Progenitor cell of endocrine pancreas (in vitro differentiated cells): ENCODE measurements at places on chromosomes 6 and 20.

GRCh38 chr20:62336775-62337557, 30.1 kb downstream of the LAMA5 start:
- DNase-seq = no peak

DNA sequence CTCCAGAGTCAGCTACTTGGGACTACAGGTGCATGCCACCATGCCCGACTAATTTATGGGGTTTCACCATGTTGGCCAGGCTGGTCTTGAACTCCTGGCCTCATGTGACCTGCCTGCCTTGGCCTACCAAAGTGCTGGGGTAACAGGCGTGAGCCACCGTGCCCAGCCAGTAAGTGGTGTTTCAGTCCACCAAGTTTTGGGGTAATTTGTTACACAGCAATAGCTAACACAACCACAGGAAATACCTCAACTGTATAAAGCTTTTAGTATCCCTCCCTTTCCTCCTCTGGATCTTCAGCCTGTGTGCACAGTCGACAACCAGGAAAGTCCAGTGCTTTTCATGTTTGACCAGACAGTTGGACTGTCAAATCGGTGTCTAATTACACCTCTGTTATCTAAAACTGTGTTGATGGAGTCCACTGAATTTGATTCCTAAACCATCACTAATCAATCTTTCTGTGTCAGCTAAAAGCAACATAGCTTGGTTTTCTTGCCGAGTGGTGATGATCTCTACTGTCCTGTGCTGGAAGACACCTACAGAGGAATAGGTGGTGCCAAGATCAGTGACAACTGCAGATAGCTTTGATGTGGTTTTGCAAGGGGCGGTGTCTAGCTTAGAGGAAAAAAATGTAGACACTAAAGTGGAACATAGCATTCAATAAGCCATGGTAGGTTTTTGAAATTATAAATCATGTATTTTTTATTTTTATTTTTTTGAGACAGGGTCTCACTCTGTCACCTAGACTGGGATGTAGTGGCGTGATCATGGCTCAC, 22.2 kb upstream of the ZBTB2 start:
- no peak for DNase-seq

- DNase-seq = no peak
These were observed 245.4 kb upstream of the SPTLC3 start for GRCh38 chr20:12763406-12763805.

- DNase-seq = no peak
These were observed 206.9 kb downstream of the TFAP2C start for GRCh38 chr20:56835829-56836550.

DNA sequence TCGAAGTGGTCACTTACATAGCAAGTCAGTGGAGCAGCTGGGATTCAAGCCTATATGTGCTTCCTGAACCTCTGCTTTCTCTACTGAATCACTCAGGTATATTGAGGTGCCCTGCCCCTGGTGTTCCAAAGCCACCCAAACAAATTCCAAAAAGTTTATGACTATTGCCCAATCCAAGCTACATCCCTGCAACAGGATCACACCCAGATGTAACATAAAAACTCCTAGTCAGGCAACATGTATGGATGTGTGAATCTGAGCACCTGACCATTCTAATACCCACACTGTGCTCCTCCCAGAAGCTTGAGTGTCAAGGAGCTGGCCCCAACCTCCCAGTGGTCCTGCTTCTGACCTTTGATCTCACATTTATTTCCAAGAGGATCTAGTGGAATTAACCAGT, 39.5 kb upstream of the SIRPA start:
- DNase-seq = no peak

- no peak for DNase-seq
These were observed 65.3 kb upstream of the VGLL2 start for GRCh38 chr6:117200067-117200466.

DNA sequence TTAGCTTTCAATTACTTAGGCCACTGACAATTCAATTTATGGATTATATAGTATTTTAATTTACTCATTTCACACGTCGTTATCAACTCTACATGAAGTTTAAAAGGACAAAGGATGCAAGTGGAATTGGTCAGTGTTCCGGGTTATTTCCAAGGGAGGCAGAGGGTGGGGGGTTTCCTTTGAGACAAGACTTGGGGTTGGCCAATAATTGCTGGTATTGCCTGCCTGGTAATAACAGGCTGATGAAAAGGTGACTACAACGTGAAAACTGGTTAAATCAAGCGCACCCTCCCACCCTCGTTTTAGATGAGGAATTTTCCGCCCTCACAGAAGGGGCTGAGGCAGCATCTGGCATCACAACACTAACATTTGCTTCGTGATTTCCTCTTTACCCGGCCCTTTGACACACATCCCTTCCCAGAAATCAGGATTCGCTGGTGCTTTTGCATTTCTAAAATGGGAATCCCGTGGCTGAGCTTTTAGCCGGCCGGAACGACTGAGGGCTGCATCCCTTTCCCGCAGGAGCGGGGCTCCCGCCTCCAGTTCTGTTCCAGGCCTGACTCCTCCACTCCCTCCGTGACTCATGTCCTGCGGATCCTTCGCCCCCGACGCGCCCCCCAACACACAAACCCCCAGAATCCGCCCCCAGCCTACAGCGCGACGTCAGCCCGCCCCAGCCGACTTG, 999 bp upstream of the PIM1 start:
- DNase-seq = no peak

DNA sequence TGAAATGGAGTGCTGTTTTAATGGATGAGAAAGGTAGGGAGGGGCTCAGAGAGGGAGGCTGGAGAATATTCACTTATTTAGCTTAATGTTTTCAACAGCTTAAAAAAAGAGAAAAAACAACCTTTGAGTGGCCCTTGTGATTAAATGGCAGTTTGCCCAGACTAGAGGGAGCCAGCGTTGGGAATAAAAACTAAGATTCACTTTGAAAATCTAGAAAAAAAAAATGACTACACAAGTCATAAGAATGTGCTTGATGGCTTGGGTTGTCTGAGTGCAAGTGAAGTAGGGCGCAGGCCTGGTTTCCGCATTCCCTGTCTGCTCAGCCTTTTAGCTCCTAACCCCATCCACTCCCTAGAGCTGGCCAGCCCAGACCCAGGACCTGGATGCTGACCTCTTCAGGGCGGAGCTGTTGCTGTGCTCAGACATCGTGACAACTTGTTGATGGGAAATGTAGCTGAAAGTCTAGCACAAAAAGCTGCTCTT, 28.9 kb downstream of the UTRN start:
- no peak for DNase-seq

DNA sequence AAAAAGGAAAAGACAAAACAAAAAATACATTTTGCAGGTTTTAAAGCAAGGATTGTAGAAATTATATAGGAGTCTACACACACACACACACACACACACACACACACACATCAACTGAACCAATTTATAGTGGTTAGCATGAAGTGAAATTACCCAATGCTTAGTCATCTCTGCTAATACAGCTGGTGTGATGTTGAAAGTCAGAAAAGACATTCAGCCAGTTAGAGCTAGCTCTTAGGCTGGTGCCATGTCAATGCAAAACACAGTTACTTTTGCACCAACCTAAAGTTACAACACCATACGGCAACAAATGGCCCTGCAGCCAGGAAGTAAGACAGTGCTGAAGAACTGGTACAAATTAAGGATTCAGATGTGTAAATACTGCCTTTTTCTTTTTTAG, 15.2 kb downstream of the FAM210B start:
- no peak for DNase-seq

DNA sequence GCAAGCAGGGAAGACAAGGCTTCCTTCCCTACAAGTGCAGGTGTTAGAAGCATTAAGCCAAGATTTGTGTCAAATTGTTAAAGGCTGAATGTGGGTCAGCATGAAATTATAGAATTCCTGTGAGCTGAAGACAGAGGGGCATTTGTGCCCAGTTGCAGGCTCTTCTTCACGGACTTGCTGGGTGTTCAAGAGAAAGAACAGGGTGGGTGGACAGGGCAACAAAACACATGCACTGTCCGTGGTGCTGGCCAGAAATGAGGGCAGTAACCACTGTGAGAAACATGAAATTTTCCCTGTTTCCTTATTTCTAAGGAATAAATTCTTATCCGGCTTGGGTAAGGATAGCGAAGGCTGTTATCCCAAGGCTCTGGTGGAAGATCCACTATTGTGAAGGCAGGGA, 579.5 kb upstream of the HTR1E start:
- DNase-seq = no peak

DNA sequence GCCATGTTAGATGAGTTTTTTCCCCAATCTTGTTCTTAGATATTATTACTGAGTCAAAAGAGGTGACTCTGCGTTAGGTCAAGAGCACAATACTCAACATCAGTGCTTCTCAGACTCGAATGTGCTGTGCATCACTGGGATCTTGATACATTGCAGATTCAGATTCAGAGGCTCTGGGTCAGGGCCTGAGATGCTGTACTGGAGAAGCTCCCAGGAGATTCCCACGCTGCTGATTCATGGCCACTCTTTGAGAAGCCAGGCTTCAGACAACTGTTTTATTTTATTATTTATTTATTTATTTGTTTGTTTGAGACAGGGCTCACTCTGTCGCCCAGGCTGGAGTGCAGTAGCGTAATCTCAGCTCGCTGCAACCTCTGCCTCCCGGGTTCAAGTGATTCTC, 41.4 kb upstream of the ARID1B start:
- DNase-seq = no peak

GRCh38 chr20:11676630-11677287, 240.9 kb upstream of the BTBD3 start:
- peak; percentile 48 for DNase-seq

GRCh38 chr6:3211681-3212080, 15.8 kb downstream of the TUBB2B start:
- DNase-seq = no peak

DNA sequence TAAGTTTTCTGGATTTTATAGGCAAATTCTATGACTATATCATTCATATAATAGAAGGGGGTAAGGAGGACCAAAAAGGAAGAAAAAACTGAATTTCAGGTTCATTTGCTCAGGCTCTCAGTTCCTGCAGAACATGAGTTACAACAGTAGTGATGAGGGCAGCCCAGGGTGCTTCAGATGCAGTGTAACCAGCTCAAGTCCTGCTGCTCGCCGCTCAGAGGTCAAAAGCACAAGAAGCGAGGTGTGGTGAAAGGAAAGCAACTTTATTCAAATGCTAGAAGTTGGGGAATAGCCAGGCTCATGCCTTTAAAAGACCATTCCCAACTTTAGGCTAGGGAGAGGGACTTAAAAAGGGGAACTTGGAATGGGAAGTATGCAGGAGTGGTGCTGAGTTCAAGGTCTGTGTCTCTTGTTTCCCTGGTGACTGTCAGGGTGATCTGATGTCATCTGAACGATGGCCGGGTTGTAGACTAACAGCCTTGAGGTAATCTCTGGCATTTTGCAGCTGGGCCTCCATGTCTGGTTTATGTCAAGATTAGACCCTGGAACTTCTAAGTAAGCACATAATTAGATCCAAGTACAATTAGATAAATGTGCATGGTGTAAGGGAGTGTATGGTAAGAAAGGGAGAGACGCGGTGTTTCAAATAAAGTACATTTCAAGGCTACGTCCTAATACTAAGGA, 14.5 kb upstream of the SEC63 start:
- no peak for DNase-seq

DNA sequence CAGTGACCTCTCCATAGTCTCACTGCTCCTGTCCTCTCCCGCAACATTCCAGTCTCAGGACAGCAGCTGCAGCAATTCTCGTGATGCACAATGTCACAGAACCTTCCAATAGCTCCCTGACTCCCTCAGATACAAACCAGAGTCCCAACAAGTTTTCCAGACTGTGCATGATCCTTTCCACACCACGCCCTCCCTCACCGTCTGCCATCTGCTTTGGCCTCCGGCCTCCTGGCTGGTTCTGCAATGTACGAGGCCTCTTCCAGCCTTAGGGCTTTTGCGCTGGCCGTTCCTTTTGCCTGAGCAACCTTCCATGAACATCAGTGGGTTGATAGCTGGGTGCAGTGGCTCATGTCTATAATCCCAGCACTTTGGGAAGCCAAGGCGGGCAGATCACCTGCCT, 9.6 kb downstream of the FNDC1 start:
- no peak for DNase-seq

- no peak for DNase-seq
These were observed 82.3 kb upstream of the BMP2 start for GRCh38 chr20:6685181-6685582.

- no peak for DNase-seq
These were observed 23.0 kb downstream of the SLC23A2 start for GRCh38 chr20:4978050-4978918.

DNA sequence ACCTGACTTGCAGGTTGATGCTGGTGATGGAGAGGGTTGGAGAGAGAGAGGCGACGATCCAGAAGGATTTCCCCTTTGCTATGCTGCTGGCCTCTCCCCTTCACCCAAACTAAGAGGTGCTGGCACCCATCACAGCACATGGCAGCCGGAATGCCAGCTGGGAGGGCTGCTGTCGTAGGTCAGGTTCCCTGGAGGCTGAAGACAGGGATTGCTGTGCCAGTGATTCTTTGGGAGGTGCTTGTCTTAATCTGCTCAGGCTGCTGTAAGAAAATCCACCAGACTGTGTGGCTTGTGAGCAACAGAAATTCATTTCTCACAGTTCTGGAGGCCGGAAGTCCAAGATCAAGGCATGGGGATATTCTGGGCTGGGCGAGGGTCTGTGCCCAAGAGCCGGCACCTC, 4.4 kb upstream of the ARFGAP1 start:
- no peak for DNase-seq

DNA sequence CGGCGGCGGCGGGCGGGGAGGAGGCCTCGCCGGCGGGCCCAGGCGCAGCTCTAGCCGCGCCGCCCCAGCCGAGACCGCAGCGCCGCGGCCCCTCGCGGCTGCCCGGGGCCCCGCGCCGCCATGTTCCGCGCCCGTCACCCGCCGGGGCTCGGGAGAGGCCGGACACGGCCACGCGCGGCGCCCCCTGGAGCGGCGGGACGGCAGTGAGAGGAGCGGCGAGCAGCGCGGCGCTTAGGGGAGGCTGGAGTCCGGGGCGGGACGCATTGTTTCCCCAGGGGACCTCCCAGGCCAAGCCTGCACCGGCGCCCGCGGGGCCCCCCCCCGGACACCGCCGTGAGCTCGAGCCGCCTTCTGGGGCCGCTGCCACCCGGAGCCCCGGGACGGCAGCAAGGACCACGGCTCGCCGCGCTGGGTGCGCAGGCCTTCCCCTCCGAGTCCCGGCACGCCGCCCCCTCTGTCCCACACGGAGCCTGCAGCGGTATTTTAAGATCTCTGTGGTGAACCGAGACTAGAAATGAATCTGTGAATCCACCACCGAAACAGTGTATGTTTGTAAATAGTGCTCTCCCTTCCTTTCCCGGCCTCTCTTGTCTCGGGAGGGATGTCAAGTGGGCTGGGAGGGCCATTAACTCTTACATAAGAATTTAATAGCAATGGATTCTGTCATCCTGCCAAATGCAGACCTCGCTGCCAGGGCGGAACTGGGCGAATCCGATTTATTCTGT, 424 bp upstream of the KIF13A start:
- peak; percentile 61 for DNase-seq

DNA sequence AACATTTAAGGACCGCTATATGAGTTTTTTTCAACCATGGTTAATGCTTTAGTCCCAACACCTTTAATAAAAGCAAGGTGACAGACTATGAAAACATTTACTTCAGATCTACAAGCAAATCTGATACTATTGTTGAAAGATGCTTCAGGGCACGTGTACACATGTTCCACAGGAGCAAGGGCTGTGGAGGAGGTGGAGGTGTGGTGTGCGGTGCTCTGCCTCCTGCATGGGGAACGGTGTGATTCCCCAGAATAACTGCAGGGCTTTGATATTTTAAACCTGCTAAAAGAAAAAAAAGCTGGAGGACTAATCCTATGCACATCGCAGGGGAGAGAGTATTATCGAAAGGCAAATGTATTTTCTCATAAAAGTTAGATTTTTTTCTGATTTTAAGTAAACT, 188.1 kb upstream of the CEP162 start:
- DNase-seq = no peak

- DNase-seq = no peak
These were observed 2.8 kb upstream of the CEP43 start for GRCh38 chr6:166996406-166996805.
